SW480 (cell line): ENCODE measurements at places on chromosomes 3 and 15.

GRCh38 chr15:66749841-66750575, 48.0 kb downstream of the SMAD6 start:
- DNase-seq = peak; percentile 42

- no peak for DNase-seq
Observed at GRCh38 chr3:142963516-142964448, at the start of gene PAQR9. Gene PAQR9 (minus strand): TSS chr3:142963674. CDS start chr3:142963336, 338 bp downstream.

- DNase-seq = no peak
Observed at GRCh38 chr3:86438544-86438943, 552.4 kb downstream of the VGLL3 start.

DNA sequence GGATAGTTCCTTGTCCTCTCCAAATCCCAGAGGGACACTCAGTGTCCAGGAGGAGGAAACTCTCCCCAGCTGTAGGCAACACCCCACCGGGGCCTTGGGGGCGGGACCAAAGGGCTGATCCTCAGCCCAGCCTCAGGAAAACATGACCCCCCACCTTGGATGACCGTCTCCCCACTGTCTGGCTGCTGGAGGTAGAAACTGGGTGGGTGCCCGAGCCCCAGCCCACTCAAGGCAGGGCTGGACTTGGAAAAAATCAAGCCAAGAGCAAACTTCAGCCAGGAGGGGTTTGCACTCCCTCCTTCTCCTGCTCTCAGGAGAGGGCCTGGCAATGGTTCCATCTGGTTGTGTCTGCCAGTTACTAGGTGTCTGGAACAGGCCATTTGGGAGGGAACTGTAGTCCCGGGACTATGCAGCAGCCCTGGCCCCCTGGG, 3.6 kb upstream of the RASL12 start:
- DNase-seq = no peak

DNA sequence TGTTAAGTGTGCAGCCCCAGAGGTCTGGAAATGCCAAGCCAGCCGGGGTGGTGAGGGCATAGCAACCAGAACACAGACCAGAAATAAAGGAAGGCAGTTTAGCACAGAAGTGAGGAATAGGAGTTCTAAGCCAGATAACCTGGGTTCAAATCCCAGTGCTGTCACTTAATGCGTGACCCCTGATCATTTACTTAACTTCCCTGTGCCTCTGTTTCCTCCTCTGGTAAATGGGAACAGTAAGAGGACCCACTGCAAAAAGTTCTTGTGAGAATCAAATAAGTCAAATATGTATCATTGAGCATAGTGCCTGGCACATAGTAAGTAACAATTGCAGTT, 125.2 kb upstream of the ARHGEF3 start:
- no peak for DNase-seq

DNA sequence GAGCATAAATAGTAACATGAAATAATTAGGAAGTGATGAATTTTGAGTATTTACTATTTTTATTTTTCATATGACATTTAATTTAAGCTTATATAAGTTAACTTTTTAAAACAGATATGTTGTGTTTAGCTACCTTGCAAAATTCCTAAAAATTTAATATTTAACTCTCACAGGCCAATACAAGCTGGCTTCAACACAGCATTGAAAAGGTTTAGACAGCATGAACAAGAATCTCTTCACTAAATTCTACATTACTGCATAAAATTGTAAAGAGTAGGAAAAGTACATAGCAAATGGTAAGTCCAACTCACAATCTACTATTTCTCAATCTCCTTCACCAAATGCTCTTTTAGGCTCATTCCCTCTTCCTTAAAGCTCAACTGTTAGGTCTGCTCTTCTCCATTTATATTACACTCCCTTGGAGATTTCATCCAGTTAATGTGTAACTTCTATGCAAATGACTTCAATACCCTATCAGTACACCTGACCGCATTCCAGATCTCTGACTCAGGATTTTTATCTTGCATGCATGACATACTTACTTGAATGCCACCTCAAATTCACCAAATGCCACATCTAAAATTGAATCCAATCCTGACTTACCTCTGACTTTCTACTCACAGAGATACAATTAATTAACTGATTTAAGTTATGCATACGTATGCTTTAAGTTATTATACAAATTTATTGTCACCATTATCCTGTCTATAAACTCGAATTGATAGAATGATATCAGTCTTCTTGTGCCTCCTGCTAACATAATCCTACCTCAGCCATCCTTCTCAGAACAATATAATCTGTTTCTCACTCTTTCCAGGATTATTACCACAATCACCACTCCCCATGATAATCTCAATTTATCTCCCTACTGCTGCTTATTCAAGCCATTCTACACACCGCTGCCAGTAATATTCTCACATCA, 127.0 kb downstream of the STAG1 start:
- DNase-seq = peak; percentile 89

GRCh38 chr3:184513276-184514170, 48.1 kb upstream of the EPHB3 start:
- peak; percentile 84 for DNase-seq

- peak; percentile 9 for DNase-seq
Observed at GRCh38 chr3:54056521-54056920, 65.8 kb upstream of the CACNA2D3 start.

- no peak for DNase-seq
Observed at GRCh38 chr3:10268116-10268515, 19.9 kb downstream of the TATDN2 start.

- DNase-seq = peak; percentile 48
Observed at GRCh38 chr3:72738752-72739530, 109.3 kb downstream of the SHQ1 start.
